ENCODE measurements at places on chromosomes 12 and 14.

DNA sequence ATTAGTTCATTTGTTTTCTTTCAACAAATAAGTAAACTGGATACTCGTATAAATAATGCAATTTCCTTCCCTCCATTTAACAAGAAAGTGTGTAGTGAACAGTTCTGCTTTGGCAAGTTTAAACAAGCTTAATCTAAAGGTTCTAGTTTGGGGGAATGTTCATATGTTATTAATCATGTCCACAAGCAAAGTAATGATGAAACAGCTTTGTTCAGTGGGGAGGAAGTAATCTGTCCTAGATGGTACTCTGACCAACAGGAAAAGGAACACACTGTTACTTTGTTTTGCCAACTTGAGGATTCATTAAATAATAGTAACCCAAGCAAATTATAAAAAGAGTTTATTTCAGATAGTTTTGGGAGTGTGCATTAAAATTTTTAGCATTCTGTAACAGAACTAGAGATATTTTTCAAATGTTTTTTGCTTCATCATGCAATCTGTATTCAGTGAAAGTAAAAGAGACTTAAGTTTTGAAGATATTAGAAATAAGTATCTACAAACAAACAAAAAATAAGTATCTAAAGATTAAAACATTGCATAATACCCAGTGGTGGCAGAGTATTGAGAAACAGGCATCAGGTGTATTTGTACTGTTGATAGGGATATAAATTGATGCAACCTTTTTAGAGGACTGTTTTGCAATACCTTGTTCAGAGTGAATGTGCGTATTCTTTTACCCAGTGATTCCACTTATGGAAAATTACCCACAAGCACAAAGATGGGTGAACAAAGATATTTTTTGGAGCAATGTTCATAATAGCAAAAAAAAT, 61.1 kb downstream of the RAB35 start:
- no peak for DNase-seq
- no peak overlapping the region for H3K4me3 ChIP-seq
- H3K27me3 ChIP-seq: no peaks in the 10 kb centered on the region
- peaks cover 2% of the 10 kb centered on the region for H3K36me3 ChIP-seq

- no peak overlapping the region for H3K27ac ChIP-seq
- peaks cover 15% of the 10 kb centered on the region for H3K36me3 ChIP-seq
- DNase-seq: no peak
- no peaks in the 10 kb centered on the region for H3K27me3 ChIP-seq
- H3K4me1 ChIP-seq: peaks cover 18% of the 10 kb centered on the region
- H3K4me3 ChIP-seq: peak overlapping the region; percentile 88
Measured at GRCh38 chr12:108515916-108516315, 839 bp downstream of the FICD start.

DNA sequence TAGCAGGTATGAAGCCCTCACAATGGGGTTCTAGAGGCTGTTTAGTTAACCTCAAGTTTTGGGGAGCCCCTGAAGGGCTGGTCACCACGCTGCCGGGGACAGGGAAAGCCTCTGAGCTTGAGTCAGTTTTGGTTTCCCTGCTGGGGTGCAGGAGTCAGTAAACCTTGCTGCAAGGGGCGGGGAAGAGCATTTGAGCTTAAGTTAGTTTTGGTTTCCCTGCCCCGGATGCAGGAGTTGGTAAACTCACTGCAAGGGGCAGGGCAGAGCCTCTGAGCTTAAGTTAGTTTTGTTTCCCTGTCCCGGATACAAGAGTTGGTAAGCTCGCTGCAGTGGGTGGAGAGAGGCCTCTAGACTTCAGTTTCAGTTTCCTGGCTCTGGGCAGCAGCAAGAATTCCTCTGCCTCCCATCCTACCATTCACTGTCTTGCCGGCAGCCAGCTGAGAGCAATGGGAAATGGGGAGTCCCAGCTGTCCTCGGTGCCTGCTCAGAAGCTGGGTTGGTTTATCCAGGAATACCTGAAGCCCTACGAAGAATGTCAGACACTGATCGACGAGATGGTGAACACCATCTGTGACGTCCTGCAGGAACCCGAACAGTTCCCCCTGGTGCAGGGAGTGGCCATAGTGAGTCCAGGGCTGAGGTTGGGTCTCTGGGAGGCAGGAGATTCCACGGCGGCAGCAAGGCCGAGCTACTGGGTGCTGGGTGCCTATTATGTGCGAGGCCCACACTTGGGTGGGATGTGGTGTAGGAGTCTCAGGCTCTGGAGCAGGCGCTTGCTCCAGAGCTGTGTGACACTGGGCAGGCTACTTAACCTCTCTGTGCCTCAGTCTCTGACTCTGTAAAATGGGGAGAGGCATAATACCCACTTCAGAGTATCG, at the start of gene OAS2:
TSS of gene OAS2 (plus strand) at position 357 of the 878 bp plus-strand sequence. CDS start at position 447, 90 bp downstream.
- no peaks in the 10 kb centered on the region for H3K36me3 ChIP-seq
- DNase-seq: no peak
- peaks cover 24% of the 10 kb centered on the region for H3K27me3 ChIP-seq
- H3K27ac ChIP-seq: no peak within 1 kb of the TSS
- H3K4me3 ChIP-seq: no peak within 1 kb of the TSS

GRCh38 chr12:56628671-56629458, 1.3 kb downstream of the BAZ2A start:
- peak overlapping the region; percentile 81 for H3K27ac ChIP-seq
- no peaks in the 10 kb centered on the region for H3K27me3 ChIP-seq
- peak overlapping the region; percentile 97 for H3K4me3 ChIP-seq
- H3K36me3 ChIP-seq: peaks cover 4% of the 10 kb centered on the region
